ENCODE measurements at places on chromosomes 12 and 14.

DNA sequence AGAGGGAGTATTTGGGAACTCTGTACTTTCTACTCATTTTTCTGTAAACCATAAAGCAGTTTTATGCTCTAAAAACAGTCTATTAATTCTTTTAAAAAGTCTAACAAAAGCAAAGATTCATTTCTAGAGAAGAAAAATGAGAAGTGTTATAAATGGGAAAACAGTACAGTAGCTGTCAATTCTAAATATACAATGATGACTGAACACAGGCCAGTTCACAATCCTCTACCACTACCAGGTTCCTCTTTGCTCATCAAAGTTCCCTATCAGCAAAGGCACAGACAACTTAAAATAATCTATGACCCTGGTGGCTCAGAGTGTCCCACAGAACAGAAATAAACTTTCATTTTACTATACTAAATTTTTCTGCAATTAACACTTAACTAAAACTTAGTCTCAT, 12.5 kb downstream of the NAA25 start:
- no peak for ATAC-seq

DNA sequence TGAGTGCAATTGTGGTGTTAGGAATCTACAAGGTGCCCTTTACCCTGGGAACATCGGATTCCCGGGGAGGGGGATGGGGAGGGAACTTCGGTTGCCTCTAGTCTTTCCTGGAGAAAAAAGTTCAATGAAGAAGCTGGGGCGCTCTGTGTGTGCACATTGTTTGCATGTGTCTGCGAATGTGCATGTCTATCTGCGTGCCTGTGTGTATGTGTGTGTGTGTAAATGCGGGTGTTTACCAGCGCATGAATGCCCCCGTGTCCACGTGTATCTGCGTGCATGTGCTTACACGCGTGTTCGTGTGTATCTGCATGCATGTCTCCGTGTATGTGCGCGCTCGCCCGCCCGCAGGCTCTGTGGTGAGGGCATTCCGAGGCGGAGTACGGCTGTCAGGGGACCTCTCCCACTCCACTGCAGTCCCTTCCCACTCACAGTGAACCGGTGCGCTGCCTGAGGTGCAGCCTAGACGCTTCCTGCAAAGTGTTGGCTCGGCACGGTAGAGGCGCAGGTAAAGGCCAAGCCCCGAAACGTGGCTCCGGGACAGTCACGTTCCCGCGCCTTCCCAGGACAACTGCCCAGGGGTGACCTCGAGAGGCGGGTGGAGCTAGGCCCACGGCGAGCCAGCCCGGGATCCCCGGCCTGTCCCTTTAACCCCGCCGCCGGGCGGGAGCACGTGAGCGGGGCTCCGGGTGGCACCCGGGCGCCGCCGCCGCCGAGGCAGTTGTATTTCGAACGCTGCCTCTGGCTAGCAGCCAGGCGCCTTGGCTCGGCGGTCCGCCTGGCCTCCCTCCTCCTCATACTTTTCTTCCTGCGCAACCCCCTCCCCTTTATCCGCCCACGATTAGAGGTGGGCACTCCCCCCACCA, 539 bp upstream of the HMGA2 start:
- peak; percentile 39 for ATAC-seq

- no peak for ATAC-seq
These were observed 96.9 kb downstream of the NTN4 start for GRCh38 chr12:95693689-95694088.

DNA sequence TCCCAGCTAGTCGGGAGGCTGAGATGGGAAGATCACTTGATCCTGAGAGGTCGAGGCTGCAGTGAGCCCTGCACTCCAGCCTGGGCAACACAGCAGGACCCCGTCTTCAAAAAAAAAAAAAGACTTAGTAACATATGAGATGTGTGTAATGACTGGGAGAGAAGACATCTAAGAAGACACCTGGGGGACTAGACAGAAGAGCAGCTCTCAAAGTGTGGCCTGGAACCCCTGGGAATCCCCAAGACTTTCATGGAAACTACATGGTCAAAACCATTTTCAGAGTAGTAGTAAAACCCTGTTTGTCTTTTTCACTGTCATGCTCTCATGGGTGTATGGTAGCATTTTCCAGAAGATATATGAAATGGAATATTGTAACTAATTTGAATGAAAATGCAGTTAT, 45.3 kb downstream of the R3HDM2 start:
- ATAC-seq, result no peak

DNA sequence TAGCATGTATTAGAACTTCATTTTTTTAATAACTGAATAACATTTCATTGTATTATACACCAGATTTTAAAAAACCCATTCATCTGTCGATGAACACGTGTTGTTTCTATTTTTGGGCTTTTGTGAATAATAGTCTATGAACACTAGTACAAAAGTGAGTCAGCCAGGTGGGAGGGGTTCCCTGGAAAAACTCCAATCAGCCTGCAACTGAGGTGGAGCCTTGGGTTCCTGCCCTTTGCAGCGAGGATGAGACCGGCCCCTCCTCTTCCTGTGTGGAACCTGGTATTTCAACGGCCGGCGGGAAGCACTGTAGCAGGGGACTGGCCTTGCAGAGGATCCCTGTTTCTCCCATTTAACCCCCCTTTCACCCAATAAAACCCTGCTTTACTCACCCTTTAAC, 56.1 kb downstream of the LMNTD1 start:
- ATAC-seq, result no peak

- ATAC-seq, result no peak
These were observed 169.4 kb downstream of the DAD1 start for GRCh38 chr14:22419620-22420019.

DNA sequence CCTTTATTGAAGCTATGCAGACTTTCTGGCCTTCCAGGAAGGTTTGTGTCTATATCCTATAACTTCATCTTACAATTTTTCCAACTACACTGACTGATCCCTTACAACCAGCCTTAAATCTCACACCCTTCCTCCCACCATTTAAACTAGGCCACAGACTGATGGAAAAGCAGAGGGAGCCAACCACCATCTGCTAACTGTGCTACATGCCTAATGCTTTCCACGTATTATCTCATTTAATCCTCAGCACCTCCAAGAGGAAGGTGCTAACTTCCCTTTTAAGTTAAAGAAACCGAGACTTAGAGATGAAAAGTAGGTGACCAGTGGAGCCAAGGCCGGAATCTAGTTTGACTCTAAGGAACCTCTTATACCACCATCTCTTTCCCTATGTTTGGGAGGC, 22.7 kb upstream of the BLTP3B start:
- ATAC-seq, result no peak

GRCh38 chr14:96105089-96105925, 66.1 kb downstream of the C14orf132 start:
- no peak for ATAC-seq

DNA sequence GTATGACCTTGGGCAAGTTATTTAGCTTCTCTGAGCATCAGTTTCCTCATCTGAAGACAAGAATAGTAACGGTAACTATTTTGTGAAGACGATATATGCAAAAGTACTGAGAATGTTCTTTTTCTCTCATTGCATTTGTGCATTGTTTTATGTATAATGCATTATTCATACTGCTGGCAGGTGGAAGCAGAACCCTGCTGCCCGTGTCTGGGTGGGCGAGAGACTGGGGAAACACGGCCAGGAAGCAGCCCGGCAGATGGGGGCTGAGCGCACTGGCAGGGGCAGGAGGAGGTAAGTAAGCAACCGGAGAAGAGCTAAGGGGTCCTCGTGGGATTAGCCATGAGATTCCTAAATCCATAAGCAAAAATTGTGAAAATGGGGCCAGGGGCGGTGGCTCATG, 115.8 kb upstream of the MED13L start:
- ATAC-seq, result no peak

- no peak for ATAC-seq
These were observed 155.9 kb upstream of the RBM19 start for GRCh38 chr12:114122016-114122415.

All from motor neuron (in vitro differentiated cells).